Subcutaneous preadipocyte (primary cell): ENCODE measurements at places on chromosomes 12 and 14. TPM values are rescaled to one million over a fixed set of nuclear protein-coding genes. Genes with fewer than 3 reads are reported as not detected.

Gene TAS2R20
- total RNA-seq = 2.6 and 4.3 TPM in 2 replicates

Gene CACNA2D4
- 0.20 and 1.8 TPM in 2 replicates for total RNA-seq

Gene CD4
- under 0.01 and 0.73 TPM in 2 replicates for total RNA-seq

Gene PLD4
- total RNA-seq = under 0.01 TPM in 2 replicates

Gene TMED10
- total RNA-seq = 213 and 218 TPM in 2 replicates

Gene MYF5
- total RNA-seq = not detected in 2 replicates

Gene LRTM2
- not detected in 2 replicates for total RNA-seq

Gene SOX5
- total RNA-seq = 4.4 and 6.8 TPM in 2 replicates

Gene SYCP3
- total RNA-seq = 0.39 TPM in 1 of 2 replicates, not detected in the other

Gene AGAP2
- under 0.01 and 0.39 TPM in 2 replicates for total RNA-seq

Gene GARIN6
- total RNA-seq = not detected in 2 replicates

Gene PTPRO
- total RNA-seq = 0.20 and 0.37 TPM in 2 replicates

Gene TMEM106C
- total RNA-seq = 59.2 and 62.8 TPM in 2 replicates

Gene DIP2B
- total RNA-seq = 18.7 and 21.7 TPM in 2 replicates

Gene KRT6C
- not detected in 2 replicates for total RNA-seq

Gene KLHL33
- total RNA-seq = under 0.01 and 0.20 TPM in 2 replicates

Gene PTCSC3
- total RNA-seq = not detected in 2 replicates

Gene NRIP2
- under 0.01 TPM in 1 of 2 replicates, not detected in the other for total RNA-seq

Gene STAT6
- 142 and 172 TPM in 2 replicates for total RNA-seq

Gene AKAP3
- 1.1 and 1.2 TPM in 2 replicates for total RNA-seq

Gene DBX2
- total RNA-seq = under 0.01 TPM in 2 replicates

Gene MYO1H
- total RNA-seq = not detected in 2 replicates

Gene AJUBA
- total RNA-seq = 3.3 and 12.7 TPM in 2 replicates

Gene L3HYPDH
- total RNA-seq = 50.4 and 52.9 TPM in 2 replicates

Gene FGF6
- total RNA-seq = not detected in 2 replicates

Gene POTEG
- not detected in 2 replicates for total RNA-seq

Gene BCL2L14
- not detected in 2 replicates for total RNA-seq

Gene PRIMA1
- not detected in 2 replicates for total RNA-seq

Gene ACVRL1
- total RNA-seq = 108 and 201 TPM in 2 replicates

Gene GPRC5D
- not detected in 2 replicates for total RNA-seq

Gene RNASE3
- not detected in 2 replicates for total RNA-seq

Gene BCL2L2
- 12.5 and 16.8 TPM in 2 replicates for total RNA-seq

Gene GPR84
- not detected in 2 replicates for total RNA-seq

Gene GLIPR1L2
- total RNA-seq = 0.37 and 0.39 TPM in 2 replicates

Gene OR6C75
- total RNA-seq = not detected in 2 replicates

Gene GALNT16
- total RNA-seq = 2.3 and 3.3 TPM in 2 replicates

Gene ADAM20
- total RNA-seq = 0.78 and 1.1 TPM in 2 replicates

Gene SERPINA1
- total RNA-seq = 0.39 TPM in 1 of 2 replicates, not detected in the other

Gene SLC10A1
- total RNA-seq = not detected in 2 replicates

Gene ARG2
- 1.8 and 2.2 TPM in 2 replicates for total RNA-seq

Gene PAPLN
- total RNA-seq = 4.8 and 8.0 TPM in 2 replicates

Gene PROX2
- total RNA-seq = not detected in 2 replicates

Gene CLEC4C
- not detected in 2 replicates for total RNA-seq

Gene CLEC12A
- total RNA-seq = not detected in 2 replicates

Gene ZC3H10
- total RNA-seq = 6.6 and 8.2 TPM in 2 replicates

Gene TAS2R8
- total RNA-seq = under 0.01 TPM in 1 of 2 replicates, not detected in the other

Gene TOMM20L
- total RNA-seq = not detected in 2 replicates

Gene SART3
- total RNA-seq = 39.7 and 55.3 TPM in 2 replicates
